ENCODE measurements at places on chromosomes 11 and 22.

DNA sequence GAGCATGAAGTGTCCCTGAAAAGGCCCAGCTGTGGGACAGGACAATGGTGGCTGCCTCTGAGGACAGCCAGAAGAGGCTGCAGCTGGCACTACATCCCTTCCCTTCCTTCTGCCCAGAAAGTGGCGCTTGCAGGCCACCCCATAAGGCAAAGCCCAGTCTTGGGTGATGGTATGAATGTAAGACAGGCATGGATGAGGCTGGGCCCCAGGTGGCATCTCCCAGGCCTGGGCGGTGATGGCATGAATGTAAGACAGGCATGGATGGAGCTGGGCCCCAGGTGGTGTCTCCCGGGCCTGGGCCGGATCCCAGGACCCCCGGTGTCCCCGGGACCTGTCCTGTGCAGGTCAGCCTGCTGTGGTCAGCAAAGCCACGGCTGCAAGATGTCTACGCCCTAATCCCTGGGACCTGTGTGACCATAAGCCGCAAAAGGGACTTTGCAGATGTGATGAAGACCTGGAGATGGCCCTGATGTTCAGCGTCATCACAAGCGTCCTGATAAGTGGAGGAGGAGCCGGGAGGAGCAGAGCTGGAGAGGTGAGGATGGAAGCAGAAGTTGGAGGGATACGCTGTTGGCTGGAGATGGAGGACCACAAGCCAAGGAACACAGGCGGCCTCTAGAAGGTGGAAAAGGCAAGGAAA is 181.1 kb downstream of the CTTN start:
- DNase-seq = no peak

GRCh38 chr22:49995041-49995360 is 17.6 kb downstream of the IL17REL start:
- no peak for DNase-seq

GRCh38 chr11:133886029-133886428 is 40.7 kb upstream of the SPATA19 start:
- no peak for DNase-seq

GRCh38 chr11:15690320-15690719 is 575.6 kb downstream of the INSC start:
- DNase-seq = no peak

- peak; percentile 39 for DNase-seq
Observed at GRCh38 chr11:84292006-84292405, 1005.8 kb upstream of the CCDC90B start.

DNA sequence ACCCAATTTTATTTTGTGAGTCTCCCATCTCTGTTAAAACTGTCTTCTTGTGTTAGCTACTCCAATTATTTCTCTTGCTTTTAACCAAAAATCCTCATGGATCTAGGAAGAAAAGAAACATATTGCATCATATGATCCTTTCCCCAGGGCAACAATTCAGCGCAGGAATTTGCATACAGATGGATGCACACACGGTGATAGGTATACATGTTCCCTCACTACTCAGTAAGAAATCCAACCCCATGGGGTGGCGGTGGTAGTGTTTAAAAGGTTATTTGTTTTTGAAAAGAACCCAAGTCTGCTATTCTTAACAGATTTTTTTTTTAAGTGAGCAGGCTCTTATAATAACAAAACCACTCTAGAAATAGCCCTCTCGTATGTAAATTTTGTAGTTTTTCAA is 4.2 kb upstream of the SYN3 start:
- DNase-seq = no peak

DNA sequence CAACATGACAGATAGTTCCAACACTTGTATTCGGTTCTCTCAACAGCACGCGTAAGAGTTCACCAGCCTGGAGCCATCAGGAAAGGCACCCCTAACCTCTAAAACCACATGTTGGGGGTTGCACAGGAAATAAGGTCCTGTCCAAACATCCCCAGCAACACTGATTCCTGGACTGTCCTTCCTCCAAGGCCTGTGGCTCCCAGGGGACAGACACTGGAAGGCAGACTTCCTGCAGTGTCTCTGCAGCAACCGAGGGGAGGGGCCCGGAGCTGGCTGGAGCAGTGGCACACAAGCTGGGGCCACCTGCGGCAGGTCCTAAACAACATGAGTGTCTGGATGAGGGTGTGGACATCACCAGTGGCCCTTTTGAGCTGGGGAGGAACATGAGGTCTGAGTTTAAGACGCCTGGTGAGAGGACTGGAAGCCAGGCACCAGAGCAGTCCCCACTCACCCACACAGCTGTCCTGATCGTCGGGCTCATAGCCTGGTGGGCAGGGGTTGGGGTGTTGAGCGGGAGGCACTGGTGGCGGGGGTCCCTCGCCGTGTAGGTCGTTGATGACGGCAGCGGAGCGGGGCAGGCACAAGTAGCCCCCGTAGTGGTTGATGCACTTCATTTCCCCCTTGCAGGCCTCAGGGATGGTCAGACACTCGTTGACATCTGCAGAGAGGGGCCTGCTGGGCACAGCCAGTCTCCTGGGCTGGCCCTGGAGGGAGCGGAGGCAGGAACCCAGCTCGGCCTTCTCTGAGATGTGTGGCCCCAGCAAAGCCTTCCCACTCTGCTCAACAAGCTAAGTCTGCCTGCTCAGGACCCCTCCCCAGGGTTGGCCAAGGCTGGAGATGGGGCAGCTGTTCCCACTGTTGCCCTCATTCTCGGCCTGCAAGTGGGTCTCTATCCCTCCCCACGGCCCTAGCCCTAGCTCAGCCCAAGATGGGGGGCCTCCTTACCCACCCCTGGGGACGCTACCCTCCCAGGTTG is 1.6 kb downstream of the EFEMP2 start:
- no peak for DNase-seq

DNA sequence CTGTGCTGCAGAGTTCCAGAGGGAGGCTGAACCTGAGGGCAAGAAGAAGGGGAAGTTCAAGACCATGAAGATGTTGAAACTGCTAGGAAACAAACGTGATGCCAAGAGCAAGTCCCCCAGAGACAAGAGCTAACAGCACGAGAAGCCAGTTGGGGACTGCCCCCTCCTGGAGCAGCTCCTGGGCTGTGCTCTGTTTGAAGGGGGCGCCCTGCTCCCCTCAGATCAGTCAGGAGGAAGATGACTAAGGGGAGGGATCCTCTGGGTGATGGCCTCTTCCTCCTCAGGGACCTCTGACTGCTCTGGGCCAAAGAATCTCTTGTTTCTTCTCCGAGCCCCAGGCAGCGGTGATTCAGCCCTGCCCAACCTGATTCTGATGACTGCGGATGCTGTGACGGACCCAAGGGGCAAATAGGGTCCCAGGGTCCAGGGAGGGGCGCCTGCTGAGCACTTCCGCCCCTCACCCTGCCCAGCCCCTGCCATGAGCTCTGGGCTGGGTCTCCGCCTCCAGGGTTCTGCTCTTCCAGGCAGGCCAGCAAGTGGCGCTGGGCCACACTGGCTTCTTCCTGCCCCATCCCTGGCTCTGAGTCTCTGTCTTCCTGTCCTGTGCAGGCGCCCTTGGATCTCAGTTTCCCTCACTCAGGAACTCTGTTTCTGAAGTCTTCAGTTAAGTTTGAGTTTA is 12.6 kb downstream of the C22orf23 start:
- peak; percentile 81 for DNase-seq

- DNase-seq = no peak
Observed at GRCh38 chr11:2555336-2555735, 110.5 kb downstream of the KCNQ1 start.

- peak; percentile 5 for DNase-seq
Observed at GRCh38 chr22:33440756-33441155, 382.6 kb upstream of the SYN3 start.

GRCh38 chr11:68932358-68932757 is 28.7 kb downstream of the IGHMBP2 start:
- no peak for DNase-seq

DNA sequence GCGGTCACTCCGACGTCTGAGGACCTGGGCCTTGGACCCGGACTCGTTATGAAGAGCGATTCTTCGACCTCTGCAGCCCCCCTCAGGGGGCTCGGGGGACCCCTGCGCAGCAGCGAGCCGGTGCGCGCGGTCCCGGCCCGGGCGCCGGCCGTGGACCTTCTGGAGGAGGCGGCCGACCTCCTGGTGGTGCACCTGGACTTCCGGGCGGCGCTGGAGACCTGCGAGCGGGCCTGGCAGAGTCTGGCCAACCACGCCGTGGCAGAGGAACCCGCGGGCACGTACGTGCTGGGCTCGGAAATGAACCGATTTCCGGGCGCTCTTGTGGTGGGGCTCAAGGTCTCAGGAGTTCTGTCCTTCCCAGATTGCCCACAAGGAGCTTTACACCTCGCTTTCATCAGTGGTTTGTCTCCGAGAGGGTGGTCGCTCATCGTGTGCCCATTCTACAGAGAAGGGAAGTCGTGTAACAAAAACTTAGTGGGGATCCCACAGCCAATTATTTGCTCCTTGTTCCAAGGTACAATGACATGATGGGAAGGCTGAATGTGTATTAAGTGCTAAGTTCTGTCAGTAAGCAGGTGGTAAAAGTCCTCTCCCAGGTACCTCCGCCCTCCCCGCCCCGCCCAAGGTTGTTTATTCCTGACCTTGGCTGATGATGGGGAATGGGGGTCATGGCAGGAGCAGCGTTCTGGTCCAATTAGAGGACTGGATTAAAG is 695 bp downstream of the PEX26 start:
- DNase-seq = peak; percentile 30

DNA sequence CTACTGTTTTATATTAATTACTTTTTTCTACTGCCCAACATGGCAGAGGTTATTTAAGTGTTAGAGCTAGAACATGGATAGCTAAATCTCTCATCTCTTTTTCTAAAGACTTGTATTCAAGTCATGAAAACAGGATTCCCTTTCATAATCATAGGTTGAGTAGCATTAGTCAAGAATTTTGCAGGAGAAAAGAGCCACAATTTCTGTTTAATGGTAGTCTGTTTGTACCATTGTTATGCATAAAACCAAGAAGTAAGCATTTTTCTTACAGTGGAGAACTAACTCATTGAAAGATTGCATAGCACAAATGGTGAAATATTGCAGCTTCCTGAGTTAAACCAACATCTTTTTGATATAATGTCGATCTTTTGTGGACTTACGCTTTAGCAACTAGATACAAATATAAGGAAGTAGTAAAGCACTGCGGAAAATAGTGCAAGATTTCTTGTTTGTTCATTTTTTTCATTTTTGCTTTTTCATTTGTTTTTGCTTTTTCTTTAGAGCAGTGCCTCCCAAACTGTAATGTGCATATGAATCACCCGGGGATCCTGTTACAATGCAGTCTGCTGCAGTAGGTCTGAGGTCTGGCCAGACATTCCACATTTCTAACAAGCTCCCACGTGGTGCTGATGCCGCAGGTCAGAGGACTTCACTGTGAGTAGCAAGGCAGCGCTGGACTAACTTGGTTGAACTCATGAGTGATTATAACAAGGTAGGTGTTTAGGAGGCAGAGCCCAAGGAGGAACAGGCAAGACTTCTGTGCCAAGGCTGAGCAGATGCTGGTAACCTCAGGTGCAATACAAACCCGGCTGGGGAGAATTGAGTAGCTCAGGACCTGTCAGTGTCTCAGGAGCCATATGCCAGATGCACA is 4.6 kb downstream of the ETS1 start:
- DNase-seq = peak; percentile 94

GRCh38 chr11:132022733-132023478 is 652.5 kb downstream of the NTM start:
- peak; percentile 51 for DNase-seq

DNA sequence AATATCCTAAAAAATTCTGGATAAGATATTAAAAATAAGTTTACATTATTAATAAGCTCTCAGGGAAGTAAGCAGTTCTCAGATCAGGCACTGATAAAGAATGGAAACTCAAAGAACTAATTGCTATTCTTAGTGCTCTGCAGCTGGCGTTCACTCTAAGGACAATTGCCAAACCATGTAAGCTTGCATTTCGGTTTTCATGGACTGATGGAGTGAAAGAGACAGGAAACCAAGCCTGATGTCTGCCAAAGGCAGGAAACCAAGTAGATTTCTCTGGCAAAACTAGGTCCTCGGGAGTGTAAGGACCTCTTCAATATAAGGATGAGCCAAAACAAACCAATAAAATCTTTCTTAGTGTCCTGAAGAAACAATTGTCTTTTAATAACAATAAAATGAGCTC is 355.2 kb downstream of the RAB38 start:
- no peak for DNase-seq

DNA sequence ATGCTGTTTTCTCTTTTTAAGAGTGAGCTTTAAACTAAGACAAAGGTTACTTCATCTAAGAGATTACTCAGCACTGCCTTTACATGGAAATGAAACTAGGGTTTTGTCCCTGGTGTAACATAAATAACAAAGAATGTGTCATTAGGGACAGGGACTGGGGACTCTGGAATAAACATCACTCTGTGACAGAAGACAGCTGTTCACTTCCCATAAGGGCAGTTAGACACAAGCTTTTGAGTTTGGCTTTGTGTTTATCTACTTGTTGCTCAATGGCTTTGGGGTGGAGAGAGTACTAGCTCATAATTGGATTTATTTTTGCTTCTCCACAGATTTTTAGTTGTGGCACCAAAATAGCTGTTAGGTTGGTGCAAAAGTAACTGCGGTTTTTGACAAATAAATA is 154.5 kb downstream of the OR4C45 start:
- peak; percentile 1 for DNase-seq

DNA sequence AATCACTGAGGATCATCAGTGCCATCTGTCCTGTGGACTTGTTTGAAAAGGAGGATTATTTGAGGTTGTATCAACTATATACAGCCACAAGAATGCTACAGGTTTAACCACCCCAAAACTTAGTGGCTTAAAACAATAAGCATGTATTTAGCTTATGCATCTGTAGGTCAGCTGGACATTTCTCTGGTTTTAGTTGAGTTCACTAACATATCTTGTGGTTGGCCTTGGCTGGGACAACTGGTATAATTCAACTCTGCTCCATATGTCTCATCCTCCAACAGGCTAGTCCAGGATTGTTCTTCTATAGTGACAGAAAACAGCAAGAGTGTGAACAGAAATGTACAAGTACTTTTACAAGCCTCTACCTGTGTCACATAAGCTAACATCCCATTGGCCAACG is 49.9 kb upstream of the SOX6 start:
- DNase-seq = no peak

GRCh38 chr11:60912851-60913528 is 968 bp upstream of the TMEM109 start:
- DNase-seq = no peak

- peak; percentile 56 for DNase-seq
Observed at GRCh38 chr11:64787526-64788320, 9.4 kb upstream of the SF1 start.

DNA sequence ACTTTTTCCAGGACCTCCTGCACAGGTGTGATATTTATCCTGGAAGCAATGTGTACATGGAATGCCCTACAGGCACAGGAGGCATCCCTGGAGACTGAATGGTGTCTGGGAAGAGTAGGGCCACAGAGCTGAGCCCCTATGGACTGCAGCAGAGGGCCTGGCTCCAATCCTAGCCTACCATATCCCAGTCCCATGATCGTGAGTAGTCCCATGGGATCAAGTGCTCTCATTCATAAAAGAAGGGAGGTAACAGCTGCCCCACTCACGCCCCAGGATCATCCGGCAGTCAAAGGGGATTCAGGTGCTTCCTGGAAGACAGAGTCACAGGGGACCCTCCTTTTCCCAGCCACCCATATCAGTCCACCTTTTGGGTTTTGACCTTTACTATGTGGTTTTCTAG is 24.0 kb downstream of the ANKK1 start:
- no peak for DNase-seq
